ENCODE measurements at places on chromosomes 3 and 15.
A peak's percentile ranks its signal among the peaks of the same experiment; 100 is the strongest.

DNA sequence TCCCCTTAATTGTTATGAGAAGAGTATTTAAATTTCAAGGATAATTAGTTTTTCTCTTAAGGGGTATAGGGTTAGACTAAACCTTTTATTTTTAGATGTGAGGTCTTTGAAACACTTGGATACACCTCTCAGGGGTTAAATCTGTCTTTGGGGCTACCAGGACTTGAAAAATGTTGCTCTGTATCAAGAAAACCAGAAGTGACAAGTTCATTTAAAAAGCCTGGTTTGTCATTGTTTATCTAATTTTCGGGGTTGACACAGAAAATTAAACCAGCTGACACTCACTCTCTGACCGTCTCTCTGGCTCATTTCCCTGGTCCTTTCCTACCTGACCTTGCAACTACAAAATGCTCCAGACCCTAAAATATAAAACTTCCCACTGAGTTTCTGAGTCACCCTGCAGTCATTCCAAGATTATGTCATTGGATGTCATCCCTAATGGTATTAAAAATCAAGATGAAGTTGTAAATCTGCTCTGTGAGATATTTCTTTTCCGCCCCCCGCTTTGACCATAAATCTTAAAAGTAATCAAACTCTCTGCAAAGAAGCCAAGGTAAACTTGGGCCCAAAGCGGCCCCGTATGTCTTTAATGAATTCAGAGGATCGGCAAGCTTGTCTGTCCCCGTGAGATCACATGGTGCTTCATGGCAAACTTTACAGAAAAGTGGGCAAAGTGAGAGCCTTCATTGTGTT is 32.9 kb upstream of the SKOR1 start:
- no peak for DNase-seq

DNA sequence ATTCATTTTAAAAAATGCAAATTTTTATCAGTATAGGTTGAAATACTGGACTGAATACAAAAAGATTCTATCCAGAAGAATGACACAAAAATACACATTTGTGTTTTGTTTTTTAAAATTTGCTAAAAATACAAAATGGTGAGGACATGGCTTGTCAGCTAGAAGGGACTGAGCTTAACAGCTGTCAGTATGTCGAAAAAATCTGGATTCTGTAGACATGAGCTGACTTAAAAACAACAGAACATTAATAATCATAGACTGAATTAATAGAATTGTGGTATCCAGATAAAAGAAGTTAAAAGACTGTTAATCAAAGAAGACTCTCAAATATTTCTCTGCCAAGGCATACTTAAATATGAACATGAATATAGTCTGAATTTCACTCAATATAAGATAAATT is 244.9 kb upstream of the CBLB start:
- DNase-seq = no peak

DNA sequence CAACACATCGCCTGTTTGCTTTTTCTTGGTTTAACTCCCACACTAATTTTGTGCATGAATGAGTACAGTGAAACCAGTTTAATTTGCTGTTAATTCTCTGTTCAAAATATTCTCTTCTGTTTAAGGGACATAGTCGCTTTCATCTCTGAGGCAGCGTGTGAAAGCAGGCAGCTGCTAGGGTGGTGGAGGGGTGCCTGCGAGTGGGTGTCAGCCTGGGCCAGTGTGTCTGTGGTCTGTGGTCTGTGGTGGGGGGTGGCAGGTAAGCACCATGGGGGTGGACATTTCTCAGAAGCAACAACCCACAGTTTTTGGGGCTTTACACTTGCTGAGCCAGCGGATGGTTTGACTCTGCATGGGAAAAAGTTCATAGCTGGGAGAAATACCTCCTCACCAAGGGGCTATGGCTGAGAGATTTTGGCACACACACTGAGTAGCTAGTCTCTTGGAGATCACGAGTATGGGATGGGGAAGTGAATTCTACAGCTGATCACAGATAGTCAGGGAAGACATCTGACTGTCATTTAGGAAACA is 109.2 kb downstream of the EPHB1 start:
- no peak for DNase-seq

- no peak for DNase-seq
Observed at GRCh38 chr3:143192193-143192592, 72.6 kb downstream of the CHST2 start.

DNA sequence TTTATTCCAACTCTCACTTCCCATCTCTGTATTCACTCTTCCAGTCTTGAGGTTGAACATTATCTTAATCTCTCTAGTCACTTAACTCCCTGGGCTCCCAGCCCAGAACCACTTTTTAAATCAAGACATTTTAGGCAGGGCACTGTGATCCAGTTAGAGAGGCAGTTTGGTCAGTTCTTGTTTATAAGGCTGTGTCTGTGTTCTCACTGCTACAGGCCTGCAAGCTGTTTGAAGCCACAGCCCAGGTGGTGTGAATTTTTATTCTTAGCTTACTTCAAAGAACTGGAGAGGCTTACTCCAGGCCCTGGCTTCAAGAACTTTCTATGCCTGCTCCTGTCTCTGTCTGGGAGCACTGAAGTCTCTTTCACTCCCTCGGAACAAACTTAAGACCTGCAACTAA is 906.1 kb downstream of the CADM2 start:
- DNase-seq = no peak

- DNase-seq = no peak
Observed at GRCh38 chr15:28889346-28889745, 3.6 kb downstream of the APBA2 start.

DNA sequence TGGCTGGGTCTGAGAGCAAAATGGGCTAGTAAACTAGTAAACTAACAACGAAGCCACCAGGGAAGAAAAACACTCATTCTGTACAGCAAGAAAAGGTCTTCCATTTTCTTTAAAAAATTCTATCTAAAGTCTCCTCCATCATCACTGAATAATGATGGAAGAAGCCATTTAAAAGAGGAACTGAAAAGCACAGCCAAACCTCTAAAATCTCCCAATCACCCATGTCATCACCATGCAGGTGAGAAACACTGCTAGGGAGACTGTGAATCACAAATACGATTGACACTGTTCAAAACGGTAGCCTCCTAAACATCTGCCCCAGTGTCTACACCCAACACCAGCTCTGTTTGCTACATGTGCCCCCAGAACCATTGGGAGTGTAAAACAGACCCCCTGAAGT is 140.4 kb downstream of the RORA start:
- DNase-seq = no peak

DNA sequence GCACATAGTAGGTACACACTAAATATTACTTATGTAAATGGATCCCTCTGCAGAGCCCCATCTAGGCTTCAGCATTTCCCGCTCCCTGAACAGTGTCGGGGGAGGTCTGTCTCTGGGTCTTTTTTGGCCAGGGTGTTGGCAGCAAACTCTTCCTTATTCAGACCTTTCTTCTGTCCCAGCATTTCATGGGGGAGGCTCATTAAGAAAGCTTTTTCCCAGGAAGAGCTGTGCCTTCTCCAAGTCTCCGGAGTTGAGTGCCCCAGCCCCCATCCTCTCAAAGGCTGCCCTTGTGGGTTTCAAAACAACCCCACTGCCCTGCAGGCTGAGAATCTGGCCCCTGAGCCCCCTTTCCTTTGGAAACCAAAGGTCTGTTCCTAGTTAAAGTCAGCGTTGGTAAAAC is 25.1 kb downstream of the SLC6A11 start:
- DNase-seq = no peak

GRCh38 chr15:59741274-59741906 is 52.3 kb upstream of the BNIP2 start:
- DNase-seq = peak; percentile 12

DNA sequence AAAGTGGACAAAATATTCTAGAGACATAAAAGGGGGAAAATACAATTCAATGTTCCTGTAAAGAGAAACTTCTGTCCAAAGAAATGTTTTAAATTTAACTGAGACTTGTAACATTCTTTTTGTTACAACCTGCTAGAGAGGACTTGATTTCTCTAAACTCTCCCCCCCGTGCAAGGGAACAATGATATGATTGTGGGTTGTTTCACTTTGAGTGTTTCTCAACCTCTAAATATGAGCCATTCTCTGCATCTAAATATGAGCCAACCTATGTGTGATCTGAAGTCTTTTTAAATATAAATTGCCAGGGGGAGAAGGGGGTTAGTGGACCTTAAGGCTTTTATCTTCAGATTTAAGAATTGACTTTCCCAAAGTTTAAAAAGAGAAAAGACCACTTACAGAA is 14.6 kb downstream of the ZNF860 start:
- no peak for DNase-seq

GRCh38 chr3:53324105-53324504 is 23.2 kb downstream of the DCP1A start:
- no peak for DNase-seq

GRCh38 chr3:196418601-196419000 is 13.6 kb downstream of the UBXN7 start:
- no peak for DNase-seq

- DNase-seq = no peak
Observed at GRCh38 chr3:117192888-117193287, 483.3 kb downstream of the TUSC7 start.

DNA sequence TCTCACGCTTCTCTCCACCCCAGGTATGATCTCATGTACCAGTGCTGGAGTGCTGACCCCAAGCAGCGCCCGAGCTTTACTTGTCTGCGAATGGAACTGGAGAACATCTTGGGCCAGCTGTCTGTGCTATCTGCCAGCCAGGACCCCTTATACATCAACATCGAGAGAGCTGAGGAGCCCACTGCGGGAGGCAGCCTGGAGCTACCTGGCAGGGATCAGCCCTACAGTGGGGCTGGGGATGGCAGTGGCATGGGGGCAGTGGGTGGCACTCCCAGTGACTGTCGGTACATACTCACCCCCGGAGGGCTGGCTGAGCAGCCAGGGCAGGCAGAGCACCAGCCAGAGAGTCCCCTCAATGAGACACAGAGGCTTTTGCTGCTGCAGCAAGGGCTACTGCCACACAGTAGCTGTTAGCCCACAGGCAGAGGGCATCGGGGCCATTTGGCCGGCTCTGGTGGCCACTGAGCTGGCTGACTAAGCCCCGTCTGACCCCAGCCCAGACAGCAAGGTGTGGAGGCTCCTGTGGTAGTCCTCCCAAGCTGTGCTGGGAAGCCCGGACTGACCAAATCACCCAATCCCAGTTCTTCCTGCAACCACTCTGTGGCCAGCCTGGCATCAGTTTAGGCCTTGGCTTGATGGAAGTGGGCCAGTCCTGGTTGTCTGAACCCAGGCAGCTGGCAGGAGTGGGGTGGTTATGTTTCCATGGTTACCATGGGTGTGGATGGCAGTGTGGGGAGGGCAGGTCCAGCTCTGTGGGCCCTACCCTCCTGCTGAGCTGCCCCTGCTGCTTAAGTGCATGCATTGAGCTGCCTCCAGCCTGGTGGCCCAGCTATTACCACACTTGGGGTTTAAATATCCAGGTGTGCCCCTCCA is 19.1 kb downstream of the TYRO3 start:
- DNase-seq = no peak

- DNase-seq = no peak
Observed at GRCh38 chr3:57046101-57046765, 14.2 kb upstream of the SPATA12 start.

- no peak for DNase-seq
Observed at GRCh38 chr15:91548549-91548948, 305.0 kb upstream of the SLCO3A1 start.

DNA sequence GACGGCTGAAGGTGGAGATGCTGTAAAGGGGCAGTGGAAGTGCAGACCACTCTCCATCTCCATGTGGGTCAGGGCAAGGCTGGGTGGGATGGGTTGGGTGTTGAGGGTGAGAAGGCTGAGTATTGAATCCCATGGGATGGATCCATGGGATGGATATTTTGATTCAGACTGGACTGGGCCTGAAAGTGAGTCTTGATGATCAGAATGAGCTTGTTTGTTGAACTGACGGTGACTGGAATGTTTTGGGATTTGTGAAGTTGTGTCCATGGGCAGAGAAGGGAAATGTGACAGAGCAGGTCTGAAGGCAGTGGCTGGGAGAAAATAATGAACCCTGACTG is 49.3 kb downstream of the CHST2 start:
- no peak for DNase-seq

GRCh38 chr15:40081691-40082194 is 26.9 kb downstream of the BMF start:
- peak; percentile 48 for DNase-seq

DNA sequence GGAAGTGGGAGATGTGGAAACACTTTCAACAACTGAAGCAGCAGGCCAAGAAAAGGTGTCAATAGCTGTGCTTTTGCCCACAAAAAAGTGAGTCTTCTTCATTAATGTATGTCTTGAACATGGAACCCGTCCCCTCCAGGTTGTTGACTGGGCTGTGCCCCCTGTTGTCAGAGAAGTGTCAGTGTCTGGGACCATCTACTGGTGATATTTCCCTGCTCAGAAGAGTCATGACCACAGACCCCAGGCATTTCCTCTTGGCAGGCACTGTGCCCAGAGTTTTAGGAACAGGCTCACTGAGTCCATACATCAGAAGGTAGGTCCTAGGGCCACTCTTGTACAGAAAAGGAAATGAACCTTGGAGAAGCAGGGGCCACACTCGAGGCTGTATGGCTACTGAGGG is 54.8 kb upstream of the LARS2 start:
- no peak for DNase-seq

DNA sequence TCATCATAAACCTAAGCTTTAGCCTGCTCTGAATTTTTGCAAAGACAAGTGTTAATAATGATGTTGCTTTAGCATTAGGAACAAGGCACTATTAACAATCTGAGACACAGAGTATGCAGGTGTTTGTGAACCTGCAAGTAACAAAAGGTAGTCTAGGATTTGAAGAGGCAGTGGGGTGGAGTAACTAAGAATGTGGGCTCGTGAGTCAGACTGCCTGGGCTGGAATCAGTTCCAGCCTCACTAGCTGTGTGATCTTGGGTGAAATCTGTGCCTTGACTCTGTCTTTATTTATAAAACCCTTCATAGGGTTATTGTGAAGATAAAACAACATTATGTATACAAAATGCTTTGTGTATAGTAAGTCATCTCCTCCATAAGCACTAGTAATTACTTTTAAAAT is 610.6 kb upstream of the CFAP20DC start:
- no peak for DNase-seq

DNA sequence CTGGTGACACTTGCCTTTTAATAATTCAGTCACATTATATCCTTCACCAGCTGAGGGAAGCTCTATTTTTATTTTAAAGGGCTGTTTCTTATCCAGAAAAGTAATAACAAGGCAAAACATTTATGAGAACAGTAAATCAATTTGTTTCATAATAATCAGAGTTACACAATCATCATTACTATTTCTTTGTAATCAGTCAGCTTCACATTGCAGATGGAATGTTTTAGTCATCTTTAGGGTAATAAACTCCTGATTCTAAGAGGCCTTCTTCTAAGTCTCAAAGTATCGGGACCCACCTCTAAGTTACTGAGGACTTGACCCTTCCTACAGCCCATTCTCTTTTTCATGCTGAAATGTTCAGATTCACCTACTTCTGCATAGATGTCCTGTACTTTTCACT is 298.3 kb upstream of the TGFBR2 start:
- DNase-seq = no peak

- DNase-seq = no peak
Observed at GRCh38 chr3:26422415-26422814, 200.2 kb upstream of the LRRC3B start.

GRCh38 chr3:172192830-172193415 is 153.5 kb downstream of the FNDC3B start:
- DNase-seq = no peak

DNA sequence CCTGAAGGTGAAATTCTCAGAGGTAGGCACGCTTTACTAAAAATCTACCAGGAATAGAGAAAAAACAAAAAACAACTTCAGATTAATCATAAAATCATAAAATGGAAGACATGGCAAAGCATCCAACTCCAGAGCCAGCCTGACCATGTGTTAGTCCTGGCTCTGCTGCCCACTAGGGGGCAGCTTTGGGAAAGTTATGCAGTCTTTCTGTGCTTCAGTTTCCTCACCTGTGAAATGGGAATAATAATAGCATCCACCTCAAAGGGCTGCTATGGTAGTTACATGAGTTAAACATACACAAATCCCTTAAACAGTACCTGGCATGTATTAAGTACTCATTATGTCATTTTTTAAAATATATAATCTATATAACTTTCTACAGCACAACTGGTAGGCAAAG is 52.3 kb downstream of the WNT5A start:
- DNase-seq = peak; percentile 60
